ENCODE measurements at places on chromosomes 1 and 21. TPM values are rescaled to one million over a fixed set of nuclear protein-coding genes. Genes with fewer than 3 reads are reported as not detected.

- DNase-seq, result no peak
- no peak overlapping the region for H3K4me3 ChIP-seq
- H3K27me3 ChIP-seq, result peaks cover 4% of the 10 kb centered on the region
- H3K36me3 ChIP-seq, result no peaks in the 10 kb centered on the region
Measured at GRCh38 chr1:167106119-167106461, 12.2 kb downstream of the STYXL2 start.

Gene PADI1
- total RNA-seq, result not detected

Gene MRPL9
- 111 TPM for total RNA-seq

DNA sequence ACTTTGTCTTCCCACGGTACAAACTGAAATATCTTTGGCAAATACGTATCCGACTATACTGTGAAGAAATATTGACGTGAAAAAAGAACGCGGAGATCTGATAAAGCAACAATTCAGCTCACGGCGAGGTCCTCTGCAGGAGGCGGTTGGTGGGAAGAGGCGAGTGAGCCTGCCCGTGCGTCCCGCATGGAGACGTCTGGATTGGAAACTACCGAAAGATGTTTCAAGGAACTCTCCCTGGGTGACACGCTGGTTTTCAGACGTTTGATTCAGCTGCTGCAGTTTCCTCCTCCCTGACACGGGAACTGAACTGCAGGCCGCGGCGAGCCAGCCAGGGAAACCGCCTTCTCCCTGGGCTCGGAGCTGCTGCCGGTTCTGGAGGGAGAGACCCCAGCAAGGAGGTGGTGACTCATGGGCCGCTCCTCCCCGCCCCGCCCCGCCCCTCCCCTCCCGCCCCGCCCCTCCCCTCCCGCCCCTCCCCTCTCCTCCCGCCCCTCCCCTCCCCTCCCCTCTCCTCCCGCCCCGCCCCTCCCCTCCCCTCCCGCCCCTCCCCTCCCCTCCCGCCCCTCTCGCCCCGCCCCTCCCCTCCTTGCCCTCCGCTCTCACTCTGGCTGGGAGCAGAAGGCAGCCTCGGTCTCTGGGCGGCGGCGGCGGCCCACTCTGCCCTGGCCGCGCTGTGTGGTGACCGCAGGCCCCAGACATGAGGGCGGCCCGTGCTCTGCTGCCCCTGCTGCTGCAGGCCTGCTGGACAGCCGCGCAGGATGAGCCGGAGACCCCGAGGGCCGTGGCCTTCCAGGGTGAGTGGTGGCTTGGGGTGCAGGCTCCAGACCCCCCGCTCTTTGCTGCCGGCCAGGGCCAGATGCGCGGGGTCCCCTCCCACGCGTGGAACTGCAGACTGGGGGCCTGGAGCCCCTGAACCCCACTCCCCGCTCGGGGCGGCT, at the start of gene COL6A1:
COL6A1 (plus strand) TSS at position 620 of the 941 bp plus-strand sequence; CDS start at position 701, 81 bp downstream.
- no peaks in the 10 kb centered on the region for H3K36me3 ChIP-seq
- peaks cover 5% of the 10 kb centered on the region for H3K27me3 ChIP-seq
- no peak within 1 kb of the TSS for H3K27ac ChIP-seq
- no peak within 1 kb of the TSS for H3K4me3 ChIP-seq

- no peak for DNase-seq
- H3K4me3 ChIP-seq, result no peak overlapping the region
- no peaks in the 10 kb centered on the region for H3K4me1 ChIP-seq
- H3K27ac ChIP-seq, result no peak overlapping the region
Measured at GRCh38 chr1:244636488-244637259, 16.3 kb upstream of the DESI2 start.

DNA sequence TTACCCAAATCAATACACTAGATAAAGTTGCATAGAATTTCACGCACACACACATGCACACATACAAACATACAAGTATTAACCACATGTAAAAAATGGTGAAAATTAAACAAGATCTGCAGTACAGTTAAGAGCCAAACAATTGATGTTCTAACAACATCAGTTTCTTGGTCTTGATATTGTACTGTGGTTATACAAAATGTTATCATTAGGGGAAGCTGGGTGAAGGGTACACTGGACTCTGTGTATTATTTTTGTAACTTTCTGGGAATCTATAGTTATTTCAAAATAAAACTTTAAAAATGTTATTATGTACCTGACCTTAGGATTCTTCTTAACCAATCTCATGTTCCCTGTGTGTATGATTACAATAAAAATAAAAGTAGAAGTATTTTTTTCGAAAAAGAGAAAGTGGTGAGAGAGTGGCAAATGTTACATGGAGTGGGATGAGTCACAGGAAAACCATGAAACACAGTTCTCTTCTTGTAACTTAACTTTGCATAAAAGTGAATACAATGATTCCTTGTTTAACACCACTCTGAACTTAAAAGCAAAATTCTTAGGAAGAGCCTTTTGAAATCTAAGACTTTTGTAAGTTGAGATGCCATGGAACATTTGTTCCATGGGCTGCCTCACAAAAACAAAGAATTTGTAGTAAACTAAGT, 101.6 kb upstream of the RUNX1 start:
- H3K4me3 ChIP-seq, result no peak overlapping the region
- H3K27ac ChIP-seq, result no peak overlapping the region
- peaks cover 2% of the 10 kb centered on the region for H3K4me1 ChIP-seq
- DNase-seq, result no peak
- peaks cover 4% of the 10 kb centered on the region for H3K36me3 ChIP-seq
- H3K27me3 ChIP-seq, result peaks cover 4% of the 10 kb centered on the region

Gene OR2T35
- not detected for total RNA-seq

Gene CSF3R
- total RNA-seq, result not detected

Gene CD52
- total RNA-seq, result 1,180 TPM

DNA sequence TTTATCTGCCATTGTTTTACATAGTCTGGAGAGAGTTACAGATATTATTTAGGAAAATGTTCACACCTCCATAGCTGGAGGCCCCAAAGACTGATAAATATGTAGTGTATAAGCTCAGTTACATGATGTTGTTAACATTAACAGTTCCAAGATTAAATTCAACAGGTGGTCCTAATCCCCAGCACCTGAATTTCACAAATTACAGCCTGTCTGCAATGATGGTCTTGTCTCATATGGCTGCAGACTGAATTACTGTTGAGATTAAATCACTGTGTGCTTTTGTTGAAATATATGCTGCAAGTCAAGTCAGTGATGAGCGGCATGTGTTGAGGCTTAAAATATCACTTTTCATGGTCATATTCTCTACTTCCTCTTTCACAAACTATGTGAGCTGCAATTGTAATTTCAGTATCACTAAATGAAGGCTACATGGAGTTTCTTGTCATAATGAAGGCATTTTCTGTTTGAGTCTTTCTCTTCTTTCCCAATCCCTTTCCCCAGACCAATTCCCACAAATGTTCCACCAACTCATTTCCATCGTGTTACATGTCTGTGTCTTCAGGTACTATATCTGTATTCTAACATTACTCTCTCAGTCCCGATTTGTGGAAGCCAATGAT, 4.2 kb downstream of the ST6GALNAC5 start:
- peaks cover 5% of the 10 kb centered on the region for H3K4me1 ChIP-seq
- no peak overlapping the region for H3K27ac ChIP-seq
- DNase-seq, result no peak
- no peak overlapping the region for H3K4me3 ChIP-seq

DNA sequence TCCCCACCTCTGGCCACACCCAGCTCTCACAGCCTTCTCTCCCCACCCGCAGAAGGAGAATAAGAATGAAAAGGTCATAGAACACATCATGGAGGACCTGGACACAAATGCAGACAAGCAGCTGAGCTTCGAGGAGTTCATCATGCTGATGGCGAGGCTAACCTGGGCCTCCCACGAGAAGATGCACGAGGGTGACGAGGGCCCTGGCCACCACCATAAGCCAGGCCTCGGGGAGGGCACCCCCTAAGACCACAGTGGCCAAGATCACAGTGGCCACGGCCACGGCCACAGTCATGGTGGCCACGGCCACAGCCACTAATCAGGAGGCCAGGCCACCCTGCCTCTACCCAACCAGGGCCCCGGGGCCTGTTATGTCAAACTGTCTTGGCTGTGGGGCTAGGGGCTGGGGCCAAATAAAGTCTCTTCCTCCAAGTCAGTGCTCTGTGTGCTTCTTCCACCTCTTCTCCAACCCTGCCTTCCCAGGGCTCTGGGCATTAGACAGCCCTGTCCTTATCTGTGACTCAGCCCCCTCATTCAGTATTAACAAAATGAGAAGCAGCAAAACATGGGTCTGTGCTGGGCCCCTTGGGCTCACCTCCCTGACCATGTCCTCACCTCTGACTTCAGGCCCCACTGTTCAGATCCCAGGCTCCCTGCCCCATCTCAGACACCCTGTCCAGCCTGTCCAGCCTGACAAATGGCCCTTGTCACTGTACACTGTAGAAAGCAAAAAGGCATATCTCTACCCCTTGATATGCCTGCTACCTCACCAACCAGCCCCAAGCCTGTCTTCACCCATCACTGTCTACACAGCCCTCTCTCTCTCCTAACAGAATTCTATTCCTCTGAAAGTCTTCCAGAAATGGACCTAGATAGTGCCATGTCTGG, 3.2 kb downstream of the S100A9 start:
- H3K36me3 ChIP-seq, result no peaks in the 10 kb centered on the region
- peaks cover 11% of the 10 kb centered on the region for H3K4me1 ChIP-seq
- peaks cover 15% of the 10 kb centered on the region for H3K27me3 ChIP-seq

Gene SELL
- total RNA-seq, result 222 TPM

- no peak overlapping the region for H3K4me3 ChIP-seq
- no peaks in the 10 kb centered on the region for H3K4me1 ChIP-seq
- no peak for DNase-seq
- no peak overlapping the region for H3K27ac ChIP-seq
- no peaks in the 10 kb centered on the region for H3K36me3 ChIP-seq
Measured at GRCh38 chr1:170931650-170932049, 3.7 kb upstream of the MROH9 start.

Measured in activated CD8-positive, alpha-beta T cell treated with anti-CD3 and anti-CD28 coated beads, Interleukin-2, amount 10 ng/mL, durations not matched to agents 7 days and 5 days (primary cell).